ENCODE measurements at places on chromosomes 7 and 10.

DNA sequence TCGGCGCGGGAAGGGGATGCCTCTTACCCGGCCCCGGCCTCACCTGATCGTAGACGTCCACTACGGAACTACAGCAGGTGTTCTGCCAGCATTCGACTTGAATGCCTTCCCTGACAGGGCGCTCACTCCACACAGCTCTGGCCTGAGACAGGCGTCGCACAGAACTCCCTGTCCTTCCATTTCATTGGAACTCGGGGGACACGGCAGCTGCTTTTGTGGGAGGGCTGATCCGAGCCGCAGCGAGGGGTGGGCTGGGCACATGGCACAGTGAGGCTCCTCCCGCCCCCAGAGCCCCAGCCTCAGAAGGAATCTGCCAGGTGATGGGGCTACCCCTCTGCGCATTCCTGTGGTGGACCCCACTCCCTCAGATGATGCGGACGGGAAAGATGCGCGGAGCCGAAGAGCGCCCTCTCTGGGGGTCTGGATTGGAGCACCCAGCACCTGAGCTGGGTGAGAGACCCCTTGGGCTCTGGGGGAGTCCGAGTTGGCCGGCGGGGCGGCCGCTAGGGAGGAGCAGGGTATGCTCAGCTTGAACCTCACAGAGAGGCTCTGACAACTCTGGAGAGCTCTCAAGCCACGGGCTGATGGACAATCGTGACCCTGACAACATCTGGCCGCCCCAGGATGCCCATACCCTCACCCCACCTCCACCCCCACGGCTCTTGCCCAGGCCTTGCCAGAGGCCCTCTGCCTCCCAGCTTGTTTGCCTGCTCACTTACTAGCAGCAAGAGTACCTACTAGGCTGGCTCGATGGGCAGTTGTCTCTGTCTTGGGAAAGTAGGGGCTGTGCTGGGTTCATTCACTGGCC lies 36.6 kb downstream of the RASGEF1A start:
- no peak for DNase-seq

DNA sequence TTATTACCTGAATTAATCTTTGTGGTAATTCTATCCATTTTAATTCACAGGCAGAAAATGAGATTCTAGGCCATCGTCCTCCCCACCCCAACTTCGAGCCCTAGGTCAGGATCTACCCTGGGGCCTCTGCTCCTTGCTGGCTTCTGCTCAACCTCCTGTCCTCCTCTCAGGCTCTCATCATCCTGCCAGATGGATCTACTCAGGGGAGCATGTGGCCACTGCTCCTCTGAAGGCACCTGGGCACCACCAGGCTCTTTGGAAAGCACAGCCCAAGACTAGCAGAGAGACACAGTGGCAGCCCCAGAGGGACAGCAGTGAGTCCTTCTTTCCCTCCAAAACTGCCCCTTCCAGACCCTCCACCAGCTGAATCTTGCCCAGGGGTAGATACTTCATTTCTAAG lies 248.2 kb downstream of the TCERG1L start:
- DNase-seq = no peak

GRCh38 chr10:25522294-25522693 lies 347.5 kb downstream of the GPR158 start:
- no peak for DNase-seq

DNA sequence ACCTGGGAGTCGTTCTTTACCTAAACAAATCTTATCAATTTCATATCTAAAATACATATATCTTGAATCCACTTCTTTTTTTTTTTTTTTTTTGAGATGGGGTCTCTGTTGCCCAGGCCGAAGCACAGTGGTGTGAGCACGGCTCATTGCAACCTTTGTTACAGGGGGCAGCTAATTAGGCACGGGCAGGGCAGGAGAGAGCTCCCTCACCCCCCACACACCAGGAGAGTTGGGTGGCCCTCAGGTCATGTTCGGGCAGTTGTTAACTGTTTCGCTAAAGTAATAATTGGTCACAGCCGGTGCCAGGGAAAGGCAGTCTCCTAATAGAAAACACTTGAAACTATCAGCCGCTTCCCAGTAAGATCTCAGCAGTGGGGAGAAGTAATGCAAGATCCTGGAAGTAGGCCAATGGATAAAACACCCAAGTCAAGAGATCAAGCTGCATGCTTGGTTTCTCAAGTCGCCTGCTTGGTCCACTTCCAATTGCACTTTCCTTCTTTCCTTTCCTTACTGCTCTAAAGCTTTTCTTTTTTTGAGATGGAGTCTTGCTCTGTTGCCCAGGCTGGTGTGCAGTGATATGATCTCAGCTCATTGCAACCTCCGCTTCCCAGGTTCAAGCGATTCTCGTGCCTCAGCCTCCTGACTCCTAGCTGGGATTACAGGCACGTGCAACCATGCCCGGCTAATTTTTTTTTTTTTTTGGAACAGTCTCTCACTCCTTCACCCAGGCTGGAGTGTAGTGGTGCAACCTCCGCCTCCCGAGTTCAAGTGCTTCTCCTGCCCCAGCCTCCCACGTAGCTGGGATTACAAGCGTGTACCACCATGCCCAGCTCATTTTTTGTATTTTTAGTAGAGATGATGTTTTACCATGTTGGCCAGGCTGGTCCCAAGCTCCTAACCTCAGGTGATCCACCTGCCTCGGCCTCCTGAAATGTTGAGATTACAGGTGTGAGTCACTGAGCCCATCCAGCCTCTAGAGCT lies 21.3 kb upstream of the EFCAB10 start:
- no peak for DNase-seq

DNA sequence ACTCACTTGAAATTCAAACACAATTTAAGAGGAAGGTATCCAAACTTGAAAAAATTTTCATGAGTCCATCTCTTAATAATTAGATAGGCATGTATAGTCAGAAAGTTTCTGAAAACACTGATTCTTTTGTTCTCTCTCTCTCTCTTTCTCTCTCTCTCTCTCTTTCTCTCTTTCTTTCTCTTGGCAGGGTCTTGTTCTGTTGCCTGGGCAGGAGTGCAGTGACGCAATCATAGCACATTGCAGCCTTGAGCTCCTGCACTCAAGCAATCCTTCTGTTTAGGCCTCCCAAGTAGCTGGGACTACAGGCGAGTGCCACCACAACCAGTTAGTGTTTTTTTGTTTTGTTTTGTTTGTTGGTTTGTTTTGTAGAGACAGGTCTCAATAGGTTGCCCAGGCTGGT lies 59.3 kb downstream of the PRTFDC1 start:
- no peak for DNase-seq

- DNase-seq = no peak
Observed at GRCh38 chr7:52670608-52671225, 364.7 kb upstream of the POM121L12 start.

DNA sequence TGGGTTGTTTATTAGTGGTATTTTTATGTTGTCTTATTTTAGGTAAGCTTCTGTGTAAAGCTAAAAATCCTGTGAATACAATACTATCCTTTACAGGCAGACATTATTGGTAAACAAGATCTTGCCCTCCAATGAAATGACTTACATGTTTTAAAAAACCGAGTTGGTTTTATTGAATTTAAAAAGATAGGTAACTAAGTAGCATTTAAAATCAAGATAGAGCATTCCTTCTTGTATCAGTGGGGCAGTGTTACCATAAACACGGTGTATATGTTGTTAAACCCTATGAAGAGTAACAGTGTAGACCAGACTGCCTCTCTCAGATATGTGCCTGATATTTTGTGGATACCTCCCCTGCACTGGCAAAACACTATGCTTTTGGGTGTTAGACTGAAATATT lies 81.0 kb downstream of the SNX10 start:
- no peak for DNase-seq

DNA sequence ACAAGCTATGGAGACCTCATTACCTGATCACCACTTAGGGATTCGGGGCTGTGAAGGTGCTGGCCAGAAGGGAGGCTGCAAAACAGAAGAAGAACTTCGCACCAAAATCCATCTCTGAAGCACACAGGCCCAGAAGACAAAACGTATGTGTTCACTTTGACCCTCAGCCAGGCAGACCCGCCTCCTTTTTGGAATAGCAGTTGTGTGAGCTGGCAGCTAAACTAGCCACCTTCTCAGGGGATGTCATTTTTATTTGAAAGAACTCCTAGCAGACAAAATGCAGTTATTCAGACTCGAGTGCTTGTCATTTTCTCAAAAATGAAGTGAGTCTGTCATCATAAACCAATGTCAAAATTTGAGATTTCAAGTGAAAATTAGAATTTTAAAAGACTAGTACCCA lies 71.7 kb downstream of the TNS3 start:
- no peak for DNase-seq

All from NCI-H774 (cell line).